ENCODE measurements at places on chromosomes 1 and 21.

DNA sequence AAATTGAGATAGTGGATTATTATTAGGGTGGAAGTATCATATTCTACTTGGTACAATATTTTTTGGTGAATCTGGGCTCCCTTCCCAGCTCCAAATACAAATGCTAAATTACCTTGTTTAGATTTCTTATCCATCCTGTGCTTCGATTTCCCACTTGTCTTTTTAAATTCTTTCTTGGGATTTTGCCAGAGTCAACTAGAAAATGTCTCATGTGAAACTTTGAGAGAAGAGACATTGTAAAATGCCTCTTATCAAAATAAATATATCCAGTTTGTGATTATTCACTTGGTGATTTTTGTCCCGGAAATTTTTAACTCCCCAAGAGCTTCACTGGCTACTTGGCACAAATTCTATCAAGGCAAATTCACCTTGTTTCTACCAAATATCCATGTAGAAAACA, 202.0 kb downstream of the FMN2 start:
- no peak for DNase-seq

DNA sequence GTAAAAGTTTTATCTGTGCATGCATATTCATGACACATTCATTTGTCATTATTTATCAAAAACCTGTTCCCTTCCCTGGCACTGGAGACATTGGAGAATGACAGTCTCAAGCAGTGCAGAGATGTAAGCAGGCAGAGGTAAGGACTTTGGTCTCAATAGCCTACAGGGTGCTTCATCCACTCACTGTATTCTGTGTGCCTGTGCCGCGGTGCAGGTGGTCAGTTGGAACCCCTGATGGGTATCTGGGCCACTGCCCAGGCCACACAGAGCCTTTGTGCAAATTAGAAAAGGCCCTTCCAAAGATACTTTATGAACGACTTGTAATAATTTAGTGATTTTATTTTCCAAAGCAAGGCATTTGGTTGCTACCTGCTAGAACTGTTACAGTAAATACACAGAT, 44.0 kb downstream of the CDC42 start:
- DNase-seq, result no peak

DNA sequence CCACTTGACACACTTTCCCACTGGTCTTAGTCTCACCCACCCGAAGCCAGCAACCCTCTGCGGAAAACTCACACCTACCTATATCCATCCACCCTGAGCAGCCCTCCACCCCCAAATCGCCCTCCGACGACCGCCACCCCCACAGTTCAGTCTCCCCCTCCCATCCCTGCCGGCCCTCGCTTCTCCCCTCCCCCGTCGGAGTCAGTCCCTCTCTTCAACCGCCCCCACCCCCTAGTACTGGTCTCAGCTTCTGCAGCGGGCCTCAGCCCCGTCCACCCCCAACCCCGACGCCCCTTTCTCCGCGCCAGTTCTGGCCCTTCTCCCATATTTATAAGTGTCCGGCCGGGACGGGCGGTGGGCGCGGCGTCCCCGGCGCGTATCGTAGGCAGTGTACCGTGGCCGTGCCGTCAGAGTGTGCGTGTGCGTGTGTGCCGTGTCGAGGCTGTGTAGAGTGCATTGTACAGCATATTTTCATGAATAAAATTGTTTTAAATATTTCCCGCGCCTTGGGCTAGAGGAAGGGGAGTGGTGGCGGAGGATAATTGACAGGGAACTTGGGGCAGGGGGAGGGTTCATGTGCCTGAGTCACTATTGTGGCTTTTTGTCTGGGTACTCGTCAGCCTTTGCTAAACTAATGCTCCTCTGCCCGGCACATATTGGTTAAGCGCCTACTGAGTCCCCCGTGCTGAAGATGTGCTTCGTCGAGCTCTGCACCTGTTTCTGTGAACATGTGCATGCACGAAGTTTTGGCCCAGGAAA, 22.0 kb downstream of the FOXO6 start:
- DNase-seq, result no peak

- no peak for DNase-seq
Observed at GRCh38 chr1:235617808-235618207, 31.8 kb downstream of the GNG4 start.

DNA sequence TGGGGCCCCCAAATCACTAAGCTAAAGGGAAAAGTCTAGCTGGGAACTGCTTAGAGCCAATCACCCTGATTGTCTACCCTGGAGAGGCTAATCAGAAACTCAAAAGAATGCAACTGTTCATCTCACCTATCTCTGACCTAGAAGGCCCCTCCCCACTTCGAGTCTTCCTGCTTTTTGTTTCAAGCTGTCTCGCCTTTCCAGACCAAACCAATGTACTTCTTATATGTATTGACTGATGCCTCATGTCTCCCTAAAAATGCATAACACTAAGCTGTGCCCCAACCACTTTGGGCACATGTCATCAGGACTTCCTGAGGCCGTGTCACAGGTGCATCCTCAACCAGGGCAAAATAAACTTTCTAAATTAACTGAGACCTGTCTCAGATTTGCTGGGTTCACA, 209.5 kb downstream of the APP start:
- no peak for DNase-seq

DNA sequence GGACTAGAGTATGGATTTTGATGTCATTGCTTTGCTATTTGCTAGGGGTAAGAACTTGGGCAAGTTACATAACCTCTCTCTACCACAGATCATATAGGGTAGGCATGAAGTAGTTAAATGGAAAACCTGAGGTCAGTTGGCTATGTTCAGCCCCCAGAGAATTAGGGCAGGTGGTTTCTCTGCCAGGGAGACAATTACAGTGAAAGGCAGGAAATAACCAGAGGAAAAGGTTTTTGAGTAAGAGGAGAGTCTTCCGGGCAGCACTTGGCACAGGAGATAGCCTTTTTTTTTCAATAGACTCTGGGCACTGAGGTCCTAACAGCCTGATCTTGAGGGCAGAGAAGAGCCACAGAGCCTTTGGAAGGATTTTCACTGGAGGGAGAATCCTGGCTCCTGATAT, 16.7 kb upstream of the SERBP1 start:
- DNase-seq, result no peak

- DNase-seq, result no peak
Observed at GRCh38 chr1:209368864-209369598, 214.5 kb upstream of the CAMK1G start.

DNA sequence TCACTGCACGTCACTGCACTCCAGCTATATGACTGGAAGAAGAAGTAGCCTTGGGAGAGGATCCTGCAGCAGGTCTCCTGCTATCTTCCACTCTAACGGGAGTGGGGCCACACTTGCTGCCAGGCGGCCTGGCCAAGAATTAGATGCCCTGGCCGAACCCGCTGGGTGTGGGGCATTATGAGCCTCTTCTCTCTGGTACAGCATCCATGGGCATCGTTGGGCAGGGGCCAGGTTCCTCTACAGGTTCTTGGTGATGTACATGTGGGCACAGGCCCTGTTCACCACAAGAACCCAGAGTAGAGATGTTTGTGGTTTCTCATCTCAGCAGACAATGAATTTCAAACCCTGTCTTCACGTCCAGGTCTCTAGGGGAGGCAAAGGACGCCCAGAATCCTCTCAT, 370.5 kb downstream of the NPHP4 start:
- no peak for DNase-seq

DNA sequence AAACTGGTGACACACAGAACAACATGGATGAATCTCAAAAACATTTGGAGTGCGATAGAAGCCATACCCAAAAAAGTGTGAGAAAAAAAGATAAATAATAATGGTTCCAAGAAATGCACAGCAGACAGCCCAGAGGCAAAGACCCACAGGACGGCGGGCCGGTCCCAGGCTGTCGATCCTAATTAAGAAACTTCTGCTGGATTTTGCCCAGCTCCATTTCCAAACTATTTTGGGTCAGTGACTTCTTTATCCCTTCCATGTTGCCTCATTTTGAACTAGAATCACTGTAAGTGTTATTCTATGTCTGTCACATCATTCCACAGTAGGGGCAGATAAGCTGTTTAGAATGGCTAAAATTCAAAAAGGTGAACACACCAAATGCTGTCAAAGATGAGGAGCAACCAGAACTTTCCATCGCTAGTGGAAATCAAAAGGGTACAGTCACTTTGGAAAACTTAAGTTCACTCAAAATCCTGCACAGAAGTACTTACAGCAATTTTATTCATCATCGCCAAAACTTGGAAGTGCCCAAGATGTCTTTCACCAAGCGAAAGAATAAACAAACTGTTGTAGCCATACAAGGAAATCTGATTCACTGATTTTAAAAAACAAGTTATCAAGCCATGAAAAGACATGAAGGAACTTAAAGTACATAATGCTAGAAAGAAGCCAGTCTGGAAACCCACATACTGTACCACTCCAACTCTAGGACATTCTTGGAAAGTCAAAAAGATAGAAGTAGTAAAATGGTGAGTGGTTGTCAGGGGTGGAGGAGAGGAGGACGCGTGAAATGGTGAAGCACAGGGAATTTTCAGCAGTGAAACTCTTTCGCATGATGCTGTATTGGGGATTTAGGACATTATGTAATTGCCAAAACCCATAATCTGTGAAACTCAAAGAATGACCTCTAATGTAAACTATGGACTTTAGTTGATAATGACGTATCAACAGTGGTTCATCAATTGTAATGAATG, 7.5 kb downstream of the NBPF1 start:
- no peak for DNase-seq

DNA sequence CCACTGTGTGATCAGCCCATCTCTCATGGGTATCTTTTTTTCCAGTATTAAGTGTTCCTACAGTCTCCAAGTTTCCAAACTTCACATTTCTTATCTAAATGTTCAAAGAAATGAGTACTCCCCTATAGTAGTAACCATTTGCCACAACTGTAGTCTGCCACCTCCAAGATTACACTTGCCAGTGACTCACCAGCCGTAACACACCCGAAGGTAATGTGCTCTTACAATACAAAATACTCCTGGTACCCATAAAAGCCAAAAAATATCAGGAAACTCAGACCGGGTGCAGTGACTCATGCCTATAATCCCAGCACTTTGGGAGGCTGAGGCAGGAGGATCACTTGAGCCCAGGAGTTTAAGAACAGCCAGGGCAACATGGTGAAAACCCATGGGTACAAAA, 20.5 kb upstream of the ZNF496 start:
- no peak for DNase-seq

DNA sequence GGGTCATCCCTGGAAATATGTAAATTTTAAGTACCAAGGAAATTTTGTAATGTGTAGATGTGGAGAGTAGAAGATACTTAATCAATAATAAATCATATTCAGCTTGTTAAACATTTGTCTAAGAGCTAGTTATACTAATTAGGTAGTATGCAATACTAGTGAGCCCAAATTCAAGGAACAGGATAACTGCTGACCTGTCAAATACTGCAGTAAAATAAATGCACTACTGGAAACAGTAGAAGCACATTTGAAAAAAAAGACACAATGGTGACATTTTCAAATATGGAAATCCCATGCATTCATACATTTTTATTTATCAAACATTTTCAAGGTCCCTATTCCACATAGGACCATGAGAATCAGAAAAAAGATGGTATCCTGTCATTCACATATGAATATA, 27.2 kb downstream of the EPRS1 start:
- DNase-seq, result no peak

DNA sequence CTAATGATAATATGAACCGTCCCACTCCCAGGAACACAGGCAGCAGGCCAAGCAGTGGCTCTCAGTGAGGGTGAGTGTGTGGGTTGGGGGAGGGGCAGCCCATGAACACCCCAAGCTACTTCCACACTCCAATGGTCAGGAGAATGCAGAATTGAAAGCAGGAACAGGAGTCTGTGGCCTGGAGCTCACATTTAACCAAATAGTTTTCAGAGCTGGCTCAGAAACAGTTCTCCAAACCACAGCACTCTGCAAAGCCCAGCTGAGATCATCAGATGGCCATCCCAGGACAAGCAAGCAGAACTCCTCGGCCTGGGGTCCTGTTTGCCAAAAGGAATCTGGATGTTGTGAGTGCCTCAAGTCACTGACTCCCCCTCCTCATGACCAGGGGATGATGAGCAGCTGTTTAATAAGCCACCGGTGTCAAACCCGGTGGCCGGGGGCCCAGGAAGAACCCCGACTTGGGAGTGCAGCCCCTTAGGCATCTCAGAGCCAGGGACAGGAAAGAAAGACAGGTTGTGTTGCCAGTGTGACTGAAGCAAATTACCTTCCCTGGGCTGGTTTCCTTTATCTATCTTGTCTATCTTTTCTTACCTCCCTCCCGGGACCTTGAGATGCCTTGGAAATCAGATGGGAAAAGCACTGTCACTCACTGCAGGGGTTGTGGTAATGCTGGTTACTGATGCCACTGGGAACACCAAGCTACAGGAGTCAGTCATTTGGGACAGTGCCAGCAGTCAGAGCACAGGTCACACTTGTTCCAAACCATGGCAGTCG, 20.4 kb downstream of the DEGS1 start:
- no peak for DNase-seq

GRCh38 chr1:15258833-15259621, 12.0 kb downstream of the FHAD1 start:
- DNase-seq, result no peak

GRCh38 chr1:53379662-53380002, 51.8 kb upstream of the LRP8 start:
- DNase-seq, result no peak

DNA sequence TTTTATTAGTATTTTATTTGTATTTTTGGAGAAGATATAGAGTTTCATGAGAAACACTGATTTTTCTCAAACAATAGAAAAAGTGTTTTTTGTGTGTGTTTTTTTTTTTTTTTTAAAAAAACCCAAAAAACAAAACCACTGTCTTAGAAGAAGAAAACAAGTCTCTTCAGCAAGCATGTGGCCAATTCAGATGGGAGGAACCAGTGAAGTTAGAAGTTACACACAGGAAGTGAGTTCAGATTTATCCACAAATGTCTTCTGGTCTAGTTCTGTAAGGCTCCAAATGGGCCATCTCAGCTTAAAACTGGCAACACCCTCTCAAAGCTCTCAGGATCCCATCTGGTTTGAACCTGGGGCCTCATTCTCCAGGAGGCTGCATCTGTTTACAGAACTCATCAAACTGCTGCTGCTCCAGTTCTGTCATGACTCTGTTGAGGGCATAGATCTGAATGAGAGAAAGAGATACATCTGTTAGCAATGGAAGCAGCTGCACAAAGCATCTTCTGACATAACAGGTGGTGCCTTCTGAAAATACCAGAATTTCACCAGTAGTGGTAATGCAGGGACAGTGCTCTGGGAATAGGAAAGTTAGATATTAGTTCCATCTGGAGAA, 9.8 kb upstream of the ERMAP start:
- DNase-seq, result no peak

DNA sequence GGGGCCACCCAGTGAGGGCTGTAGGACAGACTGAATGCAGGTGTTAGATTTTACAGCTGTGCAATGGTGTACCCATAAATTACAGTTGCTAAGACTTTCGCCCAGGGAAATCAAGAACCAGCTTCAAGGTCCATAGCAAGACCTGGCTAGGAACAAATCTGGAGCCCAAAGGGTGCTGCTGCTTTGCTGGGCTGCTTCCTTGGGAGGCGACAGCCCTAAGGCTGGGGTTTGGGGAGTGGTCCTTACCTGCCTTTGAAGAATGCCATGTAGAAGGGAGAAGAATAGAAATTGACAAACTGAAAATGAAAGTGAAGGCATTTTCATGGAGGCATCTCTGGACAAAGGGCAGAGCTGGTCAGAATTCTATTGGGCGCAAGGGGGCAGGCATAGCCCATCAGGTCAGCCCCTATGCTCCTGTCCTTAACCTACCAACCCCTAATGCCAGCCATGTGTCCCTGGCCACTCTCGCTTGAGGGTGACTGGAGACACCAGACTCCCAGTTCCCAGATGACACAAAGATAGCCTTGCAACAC, 7.6 kb upstream of the ARHGEF19 start:
- no peak for DNase-seq

- no peak for DNase-seq
Observed at GRCh38 chr1:30727824-30728223, 4.4 kb upstream of the MATN1 start.
